ENCODE measurements at places on chromosomes 4 and X.

- DNase-seq = no peak
These were observed 279.9 kb upstream of the TET2 start for GRCh38 chr4:104866809-104867208.

DNA sequence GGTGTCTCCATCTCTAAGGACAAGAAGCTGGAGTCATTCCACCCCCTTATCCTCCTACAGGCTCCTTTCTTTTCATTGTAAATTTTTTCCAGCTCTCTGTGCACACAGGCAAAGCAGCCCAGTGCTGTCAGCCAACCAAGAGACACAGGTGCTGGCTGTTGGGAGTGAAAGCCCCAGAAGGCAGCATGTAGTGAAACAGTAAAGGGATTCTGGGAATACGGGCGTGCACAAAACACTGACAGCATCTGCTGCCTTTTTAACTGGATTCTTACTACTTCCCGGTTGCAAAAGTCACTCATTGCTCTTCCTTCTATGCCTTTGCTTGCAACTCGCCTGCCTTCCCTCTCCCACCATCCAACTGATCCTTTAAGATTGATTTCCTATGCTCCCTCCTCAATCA lies 208.6 kb upstream of the PRPS2 start:
- DNase-seq = no peak

DNA sequence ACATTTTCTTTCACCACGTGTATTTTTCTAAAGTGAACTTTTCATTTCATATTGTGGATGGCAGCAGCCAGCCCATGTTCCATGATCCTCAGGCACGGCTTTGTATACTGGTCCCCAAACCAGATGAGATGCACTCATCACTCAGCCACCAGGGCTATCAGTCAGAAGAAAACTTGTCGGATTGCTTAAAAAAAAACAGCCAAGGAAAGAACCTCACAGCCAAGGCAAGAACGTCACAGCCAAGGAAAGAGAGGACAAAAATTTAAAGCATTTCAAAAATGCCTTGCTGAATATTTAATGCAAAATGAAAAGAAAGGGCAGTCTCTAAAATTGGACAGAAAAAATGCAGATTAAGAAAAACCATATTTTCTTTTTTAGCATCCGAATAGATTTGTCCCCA lies 333.3 kb downstream of the PDGFC start:
- peak; percentile 83 for DNase-seq

DNA sequence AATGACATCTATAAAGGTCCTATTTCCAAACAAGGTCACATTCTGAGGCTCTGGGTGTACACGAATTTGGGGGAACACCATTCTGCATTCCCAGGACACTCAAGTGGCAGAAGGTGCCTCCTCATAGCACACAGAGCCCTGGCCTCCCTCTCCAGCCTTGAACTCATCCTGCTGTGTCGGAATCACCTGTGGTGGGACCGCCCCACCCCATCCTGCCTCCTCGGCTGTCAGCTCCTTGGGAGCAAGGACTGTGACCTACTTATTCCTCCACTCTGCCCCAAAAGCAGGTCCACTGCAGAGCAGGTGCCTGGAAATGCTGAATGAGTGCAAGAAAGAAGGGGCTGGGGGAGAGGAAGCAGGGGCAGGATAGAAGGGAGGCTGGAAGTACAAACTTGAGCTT lies 33.5 kb downstream of the HTRA3 start:
- DNase-seq = no peak

GRCh38 chr4:132001542-132001941 lies 1147.6 kb upstream of the PCDH10 start:
- peak; percentile 8 for DNase-seq

DNA sequence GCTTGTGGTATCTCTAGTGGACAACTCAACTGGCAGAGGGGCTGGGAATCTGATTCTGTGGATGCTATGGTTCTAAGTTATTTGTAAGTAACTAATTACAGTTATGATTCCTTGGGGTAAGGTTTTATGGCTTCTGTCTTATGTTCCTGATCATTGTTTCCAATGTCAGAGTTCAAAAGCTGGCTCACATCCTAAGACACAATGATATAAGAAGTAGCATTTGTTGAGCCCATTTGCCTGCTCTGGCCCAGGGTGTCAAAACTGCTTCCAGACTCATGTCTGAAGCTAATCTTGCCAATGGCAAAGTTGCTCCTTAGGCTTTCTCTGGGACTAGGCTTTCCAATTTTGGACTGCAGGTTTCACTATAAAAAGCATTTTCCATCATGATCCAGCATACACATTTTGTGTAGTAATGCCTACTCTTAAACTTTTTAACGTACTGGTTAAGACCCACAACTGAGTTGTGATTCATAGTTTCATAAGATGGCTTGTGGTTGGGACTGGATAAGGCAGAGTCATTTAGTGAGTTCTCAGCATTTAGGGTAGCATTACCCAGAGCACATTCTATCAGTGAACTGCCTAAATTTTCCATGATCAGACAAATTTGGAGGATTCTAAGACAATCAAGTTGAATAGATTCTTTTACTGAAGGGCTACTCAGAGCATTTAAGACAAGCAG lies 50.0 kb downstream of the CCNI start:
- no peak for DNase-seq

GRCh38 chr4:54614149-54614548 lies 43.6 kb upstream of the KIT start:
- DNase-seq = no peak

GRCh38 chr4:158728236-158728635 lies 5.0 kb upstream of the PPID start:
- DNase-seq = no peak

DNA sequence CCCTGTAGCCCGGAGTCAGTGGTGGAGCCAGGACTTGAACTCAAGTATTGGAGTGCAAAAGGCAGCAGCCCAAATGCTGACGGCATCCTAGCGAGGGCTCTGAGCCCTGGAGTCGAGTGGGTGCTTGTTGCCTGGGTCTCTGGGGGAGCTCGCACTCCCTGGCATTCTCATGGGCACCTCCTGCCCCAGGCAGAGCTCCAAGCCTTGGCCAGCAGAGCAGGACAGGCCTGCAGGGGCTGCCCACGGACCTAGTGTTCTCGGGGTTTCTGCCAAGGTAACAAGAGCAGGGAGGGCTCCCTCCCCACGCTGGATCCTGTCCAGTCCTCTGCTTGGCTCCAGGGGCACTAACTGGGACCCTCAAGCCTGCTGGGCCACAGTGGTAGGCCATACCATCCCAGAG lies 17.6 kb upstream of the WFS1 start:
- DNase-seq = no peak

Data from EL (cell line).